ENCODE measurements at places on chromosomes 6 and 20.

- no peak for DNase-seq
Observed at GRCh38 chr20:64112691-64113443, 5.5 kb upstream of the NPBWR2 start.

GRCh38 chr6:3741477-3741871, 10.0 kb downstream of the PXDC1 start:
- DNase-seq = no peak

DNA sequence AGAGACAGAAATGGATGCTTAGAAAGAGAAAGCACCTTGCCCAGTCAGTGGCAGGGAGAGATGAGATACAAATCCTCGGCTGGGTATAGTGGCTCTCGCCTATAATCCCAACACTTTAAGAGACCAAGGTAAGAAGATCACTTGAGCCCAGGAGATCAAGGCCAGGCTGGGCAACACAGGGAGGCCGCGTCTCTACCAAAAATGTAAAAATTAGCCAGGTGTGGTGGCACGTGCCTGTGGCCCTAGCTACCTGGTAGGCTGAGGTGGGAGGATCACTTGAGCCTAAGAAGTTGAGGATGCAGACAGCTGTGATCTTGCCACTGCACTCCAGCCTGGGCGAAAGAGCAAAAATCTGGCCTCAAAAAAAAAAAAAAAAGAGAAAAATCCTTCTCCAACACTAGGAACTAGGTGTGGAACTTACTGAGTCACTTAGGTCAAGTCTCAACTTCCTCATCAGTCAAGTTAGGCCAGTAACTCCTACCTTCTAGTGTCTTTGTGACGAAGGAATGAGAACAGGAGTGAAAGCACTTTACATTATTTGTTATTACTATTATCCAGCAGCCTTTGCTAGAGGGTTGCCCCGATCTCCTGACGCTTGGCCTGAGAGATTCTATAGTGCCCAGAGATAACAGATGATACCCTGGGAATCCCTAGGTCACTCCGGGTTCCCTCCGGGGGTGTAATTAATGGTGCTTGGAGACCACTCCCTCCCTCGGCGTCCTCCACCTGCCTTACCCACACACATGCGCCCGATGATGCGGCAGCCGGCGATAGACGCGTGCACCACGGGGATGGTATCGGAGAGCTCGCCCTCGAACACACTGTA, 918 bp downstream of the EIF6 start:
- DNase-seq = no peak

DNA sequence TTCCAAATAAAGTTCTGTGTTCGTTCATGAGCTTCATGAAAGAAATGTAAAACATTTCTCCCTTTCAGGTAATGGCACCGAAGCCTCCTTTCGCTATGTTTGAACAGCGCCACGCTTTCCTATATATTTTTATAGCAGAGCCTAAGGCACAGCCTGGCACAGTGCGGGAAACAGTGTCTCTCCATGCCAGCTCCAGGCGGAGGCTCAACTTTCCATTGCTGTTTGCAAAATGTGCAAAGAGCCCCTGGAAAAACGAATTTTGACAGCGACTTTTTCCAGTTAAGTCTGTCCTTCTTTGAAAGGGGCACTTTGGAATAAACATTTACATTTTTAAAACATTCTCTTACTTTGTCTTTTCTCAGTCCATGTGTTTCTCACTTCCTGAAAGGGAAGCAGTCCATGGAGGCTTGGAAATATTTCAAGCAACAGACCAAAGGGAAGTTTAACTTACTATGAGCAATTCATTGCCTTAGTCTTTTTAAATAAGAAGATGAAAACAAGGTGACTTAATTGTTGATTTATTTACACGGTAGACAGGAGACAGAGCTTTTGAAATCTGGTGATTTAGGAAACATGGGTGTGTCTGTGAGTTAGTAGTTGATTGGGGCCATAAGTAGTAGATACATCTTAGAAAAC, 769 bp downstream of the CCN6 start:
- no peak for DNase-seq

- DNase-seq = no peak
Observed at GRCh38 chr6:25336996-25337395, 57.8 kb downstream of the CARMIL1 start.

- no peak for DNase-seq
Observed at GRCh38 chr20:61902221-61902869, 163.3 kb downstream of the TAF4 start.

GRCh38 chr6:143158113-143158581, 97.5 kb downstream of the AIG1 start:
- DNase-seq = no peak

DNA sequence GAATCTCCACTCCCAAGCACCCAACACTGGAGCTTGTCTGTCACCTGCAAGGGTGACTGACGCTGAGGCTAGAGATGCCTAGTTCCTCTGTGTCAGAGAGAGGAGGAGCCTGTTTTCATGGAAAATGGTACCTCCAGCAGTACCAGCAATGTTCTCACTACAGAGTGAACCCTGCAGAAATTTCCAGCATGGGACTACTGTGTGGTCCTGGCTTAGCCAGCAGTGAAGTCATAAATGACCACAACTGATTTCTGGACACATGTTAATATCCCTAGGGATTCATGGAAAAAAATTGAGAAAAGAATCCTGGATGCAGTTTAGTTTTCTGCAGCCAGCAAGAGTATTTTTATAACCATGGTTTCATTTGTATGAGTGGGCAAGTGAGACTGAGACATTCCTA, 468.1 kb downstream of the CD83 start:
- DNase-seq = no peak

GRCh38 chr20:44959082-44959637, 1.0 kb downstream of the TOMM34 start:
- DNase-seq = no peak

DNA sequence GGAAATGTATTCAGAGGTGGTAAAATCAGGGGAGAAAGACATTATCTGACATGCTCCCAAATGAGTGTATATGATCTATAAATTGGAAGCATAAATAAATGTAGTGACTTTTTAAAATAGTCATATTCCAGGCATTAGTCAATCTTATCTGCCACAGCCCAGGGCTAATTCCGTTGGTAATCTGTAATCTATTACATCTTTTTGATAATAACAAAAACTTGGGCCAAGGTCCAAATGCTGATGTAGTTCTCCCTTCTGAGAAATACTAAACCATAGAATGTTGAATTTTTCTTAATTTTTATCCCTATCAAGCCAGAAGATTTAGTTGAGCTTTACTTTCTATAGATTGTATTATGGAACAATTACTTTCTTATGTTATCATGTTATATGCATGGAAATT, 1279.8 kb downstream of the EPHA7 start:
- DNase-seq = no peak

Data from stimulated activated CD8-positive, alpha-beta memory T cell treated with anti-CD3 and anti-CD28 coated beads, Interleukin-15, amount 100 ng/mL, for 24 hours (primary cell).